ENCODE measurements at places on chromosomes 7 and 10.

GRCh38 chr10:110003524-110003885 lies 4.3 kb upstream of the ADD3 start:
- DNase-seq, result no peak

- DNase-seq, result no peak
Observed at GRCh38 chr10:98664329-98665042, 217.8 kb upstream of the HPS1 start.

DNA sequence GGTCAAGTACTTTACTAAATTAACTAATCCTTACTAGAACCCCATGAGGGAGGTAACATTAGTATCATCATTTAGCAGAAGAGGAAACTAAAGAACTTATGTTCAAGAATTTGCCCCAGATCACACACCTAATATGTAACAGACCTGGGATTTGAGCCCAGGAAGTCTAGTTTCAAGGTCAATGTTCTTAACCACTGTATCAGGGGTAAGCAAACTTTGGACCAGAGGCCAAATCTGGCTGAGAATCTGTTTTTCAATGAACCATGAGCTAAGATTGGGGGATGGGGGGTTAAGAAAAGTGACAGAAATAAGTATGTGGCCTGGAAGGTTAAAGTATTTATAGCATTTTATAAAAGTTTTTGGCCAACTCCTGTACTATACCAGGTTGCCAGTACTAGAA lies 95.1 kb downstream of the ZNF248 start:
- DNase-seq, result no peak

- no peak for DNase-seq
Observed at GRCh38 chr10:24579906-24580305, 143.8 kb downstream of the ARHGAP21 start.

DNA sequence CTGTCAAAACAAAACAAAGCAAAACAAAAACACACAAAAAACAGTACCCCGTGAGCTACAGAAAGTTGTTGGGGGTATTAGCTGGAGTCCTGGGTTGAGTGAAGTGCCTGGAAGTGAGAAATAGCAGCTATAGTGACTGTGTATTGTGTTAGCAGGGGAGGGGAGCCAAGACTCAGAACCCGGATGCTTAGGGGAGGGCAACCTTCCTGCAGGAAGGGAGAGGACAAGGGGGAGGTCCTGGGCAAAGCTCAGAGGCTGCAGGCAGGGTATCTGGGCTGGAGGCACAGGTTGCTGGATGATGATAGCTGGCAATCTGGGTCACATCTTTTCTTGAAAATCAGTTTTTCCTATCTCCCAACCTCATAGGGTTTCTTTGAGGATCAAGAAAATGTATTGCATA lies 75.8 kb upstream of the PARD3 start:
- DNase-seq, result no peak

DNA sequence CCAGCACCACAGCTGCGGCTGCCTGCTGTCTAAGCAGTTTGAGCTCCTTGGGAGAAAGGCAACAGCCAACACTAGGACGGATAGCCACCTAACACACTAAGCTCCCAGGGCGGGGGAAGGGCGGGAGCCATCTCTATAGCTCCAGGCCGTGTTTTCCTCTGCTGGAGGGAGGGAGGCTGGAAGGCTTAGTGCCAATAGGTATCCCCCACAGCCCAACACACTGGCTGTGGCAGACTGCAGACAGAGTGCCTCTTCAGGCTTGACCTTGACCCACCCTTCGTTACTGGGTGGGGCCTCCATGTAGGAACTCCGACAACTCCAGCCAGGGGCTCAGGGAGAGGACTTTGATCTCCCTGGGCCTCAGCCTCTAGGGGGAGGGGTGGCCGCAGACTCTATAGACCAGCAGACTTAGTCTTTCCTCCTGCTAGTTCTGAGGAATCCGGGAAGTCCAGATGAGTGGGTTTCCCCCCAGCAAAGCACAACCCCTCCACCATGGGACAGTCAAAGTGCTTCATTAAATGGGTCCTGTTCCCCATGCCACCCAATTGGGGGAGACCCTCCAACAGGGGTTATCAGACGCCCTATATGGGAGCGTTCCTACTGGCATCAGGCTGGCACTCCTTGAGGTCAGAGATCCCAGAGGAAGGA lies 314.4 kb upstream of the MKI67 start:
- DNase-seq, result no peak

DNA sequence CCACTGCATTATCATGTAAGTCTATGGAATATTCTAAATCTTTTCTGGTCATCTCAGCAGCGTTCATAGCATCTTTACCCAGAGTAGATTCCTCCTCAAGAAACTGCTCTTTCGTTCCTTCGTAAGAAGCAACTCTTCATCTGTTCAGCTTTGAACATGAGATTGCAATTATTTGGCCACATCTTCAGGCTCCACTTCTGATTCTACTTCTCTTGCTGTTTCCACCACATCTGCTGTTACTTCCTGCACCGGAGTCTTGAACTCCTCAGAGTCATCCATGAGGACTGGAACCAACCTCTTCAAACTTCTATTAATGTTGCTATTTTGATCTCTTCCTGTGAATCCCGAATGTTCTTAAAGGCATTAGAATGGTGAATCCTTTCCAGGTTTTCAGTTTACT lies 12.7 kb downstream of the CHST12 start:
- no peak for DNase-seq

DNA sequence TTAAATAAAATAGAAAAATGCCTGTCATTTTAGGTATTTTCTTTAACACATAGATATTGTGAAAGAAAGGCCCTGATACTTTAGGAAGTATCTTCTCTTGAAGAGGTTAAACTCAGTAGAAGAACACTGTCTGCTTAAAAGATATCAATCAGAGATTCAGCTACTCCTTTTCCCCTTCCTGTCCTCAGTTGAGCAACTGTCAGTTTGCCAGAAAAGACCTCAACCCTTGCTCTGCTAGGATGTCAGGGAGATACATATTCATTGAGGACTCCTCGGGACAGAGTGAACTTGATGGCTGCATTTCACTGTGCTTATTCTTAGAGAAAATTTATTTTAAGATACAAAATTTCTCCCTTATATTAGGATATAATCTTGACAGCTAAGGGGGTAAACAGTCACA lies 173.6 kb upstream of the CACNA2D1 start:
- DNase-seq, result no peak

Data from stimulated activated CD4-positive, alpha-beta T cell treated with anti-CD3 and anti-CD28 coated beads, Interleukin-1b, Interleukin-23, amount 100 ng/mL, for 1 hour (primary cell).